Activated naive CD8-positive, alpha-beta T cell treated with anti-CD3 and anti-CD28 coated beads for 36 hours (primary cell): ENCODE measurements at places on chromosomes 3 and 15. TPM values are rescaled to one million over a fixed set of nuclear protein-coding genes. Genes with fewer than 3 reads are reported as not detected.

Gene HESX1
- total RNA-seq = 0.38 TPM

DNA sequence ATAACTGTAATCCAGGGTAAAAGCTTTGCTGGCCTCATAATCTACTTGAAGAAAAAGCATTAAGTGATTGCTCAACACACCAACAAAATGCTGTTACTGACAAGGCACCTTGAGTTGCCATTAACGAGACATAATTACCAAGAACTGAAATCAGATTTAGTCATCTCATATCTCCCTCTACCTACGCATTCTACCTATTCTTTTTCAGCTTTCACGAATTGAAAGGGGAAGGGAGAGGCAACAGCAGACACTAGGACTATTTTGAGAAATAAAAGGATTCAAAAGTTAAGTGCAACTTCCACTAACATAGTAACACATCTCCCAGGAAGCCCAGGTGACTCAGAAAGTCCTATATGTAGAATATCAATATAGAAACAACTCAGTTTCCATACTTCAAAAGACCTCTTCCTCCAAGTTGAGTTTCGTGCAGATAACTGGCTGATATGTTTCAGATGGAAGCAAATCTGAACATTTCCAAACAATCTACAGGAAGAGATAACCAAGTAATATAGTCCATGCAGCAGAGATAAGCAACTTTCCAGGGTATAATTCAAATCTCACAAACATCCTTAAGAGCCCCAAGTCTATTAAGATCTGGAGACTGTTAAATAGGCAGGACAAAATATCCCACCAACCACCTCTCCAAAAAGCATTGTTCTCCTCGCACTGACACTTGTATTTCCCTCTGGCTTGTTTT lies 1.9 kb downstream of the OSBPL10 start:
- peak overlapping the region; percentile 75 for H3K4me3 ChIP-seq
- H3K27me3 ChIP-seq = peaks cover 53% of the 10 kb centered on the region
- peaks cover 15% of the 10 kb centered on the region for H3K36me3 ChIP-seq
- peaks cover 30% of the 10 kb centered on the region for H3K4me1 ChIP-seq

DNA sequence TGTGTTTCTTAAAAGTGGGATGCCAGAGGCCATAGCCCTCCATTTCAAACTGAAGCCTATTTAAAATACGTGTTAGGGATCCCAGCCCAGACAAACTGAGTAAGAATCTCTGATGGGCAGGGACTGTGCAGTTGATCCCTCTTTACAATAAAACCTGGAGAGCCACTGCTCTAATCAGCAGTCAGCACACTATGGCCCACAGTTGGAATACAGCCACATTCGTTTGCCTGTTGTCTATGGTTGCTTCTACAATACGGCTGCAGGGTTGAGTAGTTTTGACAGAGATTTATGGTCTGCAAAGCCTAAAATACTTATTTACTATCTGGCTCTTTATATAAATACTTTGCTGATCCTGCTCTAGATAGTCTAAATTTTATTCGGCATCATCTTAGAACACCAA lies 32.4 kb downstream of the TJP1 start:
- H3K4me3 ChIP-seq = no peak overlapping the region
- no peak overlapping the region for H3K27ac ChIP-seq
- no peak for DNase-seq
- H3K36me3 ChIP-seq = no peaks in the 10 kb centered on the region

DNA sequence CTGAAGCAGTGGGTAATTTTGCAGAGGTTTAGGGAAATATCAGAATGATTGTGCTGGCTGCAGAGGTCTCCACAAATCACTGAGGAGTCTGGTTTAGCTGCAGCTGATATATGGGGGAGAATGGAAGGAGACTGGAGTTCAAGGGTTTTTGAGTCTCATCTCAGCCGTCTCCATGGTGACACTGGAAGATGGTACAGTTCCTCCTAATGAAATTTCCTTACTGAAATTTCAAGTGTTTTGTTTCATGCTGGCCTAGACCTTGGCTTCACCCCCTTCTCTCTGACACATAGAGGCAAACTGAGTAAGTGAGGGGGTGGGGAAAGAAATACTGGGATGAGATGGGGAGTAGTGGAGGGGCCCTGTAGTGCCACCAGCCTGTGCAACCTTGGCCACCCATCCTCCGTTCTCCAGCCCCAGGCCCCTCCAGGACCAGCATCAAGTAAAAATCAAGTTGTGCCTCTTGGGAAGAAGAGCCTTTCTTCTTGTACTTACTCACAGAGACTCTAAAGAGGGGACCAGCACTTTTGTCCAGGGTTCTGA lies 17.8 kb upstream of the MORF4L1 start:
- no peak overlapping the region for H3K27ac ChIP-seq
- no peak for DNase-seq
- H3K4me1 ChIP-seq = peaks cover 7% of the 10 kb centered on the region

DNA sequence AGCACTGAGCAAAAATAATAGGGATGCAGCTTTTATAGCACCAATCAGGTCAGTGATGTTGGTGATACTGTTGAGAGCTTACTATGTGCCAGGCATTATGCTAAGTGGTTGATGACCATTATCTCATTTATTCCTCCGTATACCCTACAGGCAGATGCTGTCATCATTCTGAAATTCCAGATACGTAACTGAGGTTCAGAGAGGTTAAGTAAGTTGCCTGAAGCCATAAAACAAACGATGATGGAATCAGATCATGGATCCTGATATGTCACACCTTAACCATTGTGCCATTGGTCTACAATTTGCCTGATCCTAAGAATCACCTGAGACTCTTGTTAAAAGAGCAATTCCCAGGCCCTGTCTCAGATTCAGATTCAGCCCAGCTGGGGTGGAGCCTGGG lies 49.5 kb downstream of the ST6GAL1 start:
- peaks cover 14% of the 10 kb centered on the region for H3K36me3 ChIP-seq
- no peaks in the 10 kb centered on the region for H3K27me3 ChIP-seq
- no peak overlapping the region for H3K4me3 ChIP-seq
- H3K4me1 ChIP-seq = no peaks in the 10 kb centered on the region
- DNase-seq = no peak

Gene RPUSD3
- 71.2 TPM for total RNA-seq
